ENCODE measurements at places on chromosomes 7 and 10.
A peak's percentile ranks its signal among the peaks of the same experiment; 100 is the strongest.

- peak; percentile 20 for DNase-seq
Measured at GRCh38 chr7:4849390-4849789, 12.4 kb downstream of the PAPOLB start.

GRCh38 chr7:129569811-129570215, 41.7 kb upstream of the NRF1 start:
- DNase-seq = peak; percentile 77

DNA sequence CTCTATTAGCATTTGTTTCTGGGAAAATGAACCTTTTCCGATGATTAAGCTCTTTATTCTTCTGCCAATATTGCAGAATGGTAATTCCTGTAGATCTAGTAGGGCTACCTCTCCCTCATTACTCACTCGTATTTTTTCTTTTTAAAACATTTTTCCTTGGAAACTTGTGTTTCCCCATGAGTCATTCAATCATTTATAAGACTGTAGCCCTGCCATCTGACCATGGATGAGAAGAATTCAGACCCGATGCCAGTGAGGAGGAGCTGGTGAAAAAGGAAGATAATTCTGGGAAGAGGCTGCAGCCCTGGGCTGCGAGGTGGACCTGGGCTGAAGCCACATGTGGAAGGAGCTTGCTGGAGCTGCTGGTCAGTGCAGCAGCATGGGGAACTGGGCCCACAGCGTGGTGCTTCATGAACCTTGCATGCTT, 242.8 kb downstream of the KLF6 start:
- peak; percentile 95 for DNase-seq

DNA sequence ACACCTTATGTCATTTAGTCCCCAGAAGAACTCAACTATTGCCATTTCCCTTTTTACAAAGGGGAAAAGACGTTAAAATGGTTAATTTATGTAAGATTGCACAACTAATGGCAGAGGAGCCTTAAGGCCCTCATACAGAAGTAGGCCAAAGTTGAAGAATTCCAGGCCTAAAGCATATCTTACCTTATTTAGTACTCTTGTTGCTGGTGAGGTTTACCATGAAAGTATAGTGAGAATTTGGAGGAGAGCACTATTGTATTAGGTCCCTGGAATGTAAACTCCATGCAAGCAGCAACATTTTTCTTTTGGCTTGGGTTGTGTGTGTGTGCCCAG, 731 bp upstream of the CRPPA start:
- DNase-seq = peak; percentile 83

DNA sequence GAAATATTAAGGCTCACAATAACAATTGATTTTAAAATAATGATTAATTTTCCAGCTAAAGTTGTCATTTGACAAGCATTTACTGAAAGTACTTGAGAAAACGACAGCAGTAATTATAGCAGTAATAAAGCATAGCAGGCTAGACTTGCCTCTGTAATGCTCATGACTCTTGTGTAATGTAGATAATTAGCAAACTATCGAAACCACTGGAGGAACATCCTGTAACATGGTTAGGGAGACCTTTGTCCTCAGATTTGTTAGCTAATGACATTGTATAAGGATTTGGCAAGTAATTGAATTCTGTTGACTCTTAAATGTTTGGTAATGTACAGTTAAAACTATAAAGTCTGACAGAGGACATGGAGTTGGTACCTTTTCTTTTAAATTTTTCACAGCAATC, 24.8 kb downstream of the ARL4A start:
- DNase-seq = no peak

GRCh38 chr10:92829042-92829785, 19.1 kb upstream of the EXOC6 start:
- no peak for DNase-seq

DNA sequence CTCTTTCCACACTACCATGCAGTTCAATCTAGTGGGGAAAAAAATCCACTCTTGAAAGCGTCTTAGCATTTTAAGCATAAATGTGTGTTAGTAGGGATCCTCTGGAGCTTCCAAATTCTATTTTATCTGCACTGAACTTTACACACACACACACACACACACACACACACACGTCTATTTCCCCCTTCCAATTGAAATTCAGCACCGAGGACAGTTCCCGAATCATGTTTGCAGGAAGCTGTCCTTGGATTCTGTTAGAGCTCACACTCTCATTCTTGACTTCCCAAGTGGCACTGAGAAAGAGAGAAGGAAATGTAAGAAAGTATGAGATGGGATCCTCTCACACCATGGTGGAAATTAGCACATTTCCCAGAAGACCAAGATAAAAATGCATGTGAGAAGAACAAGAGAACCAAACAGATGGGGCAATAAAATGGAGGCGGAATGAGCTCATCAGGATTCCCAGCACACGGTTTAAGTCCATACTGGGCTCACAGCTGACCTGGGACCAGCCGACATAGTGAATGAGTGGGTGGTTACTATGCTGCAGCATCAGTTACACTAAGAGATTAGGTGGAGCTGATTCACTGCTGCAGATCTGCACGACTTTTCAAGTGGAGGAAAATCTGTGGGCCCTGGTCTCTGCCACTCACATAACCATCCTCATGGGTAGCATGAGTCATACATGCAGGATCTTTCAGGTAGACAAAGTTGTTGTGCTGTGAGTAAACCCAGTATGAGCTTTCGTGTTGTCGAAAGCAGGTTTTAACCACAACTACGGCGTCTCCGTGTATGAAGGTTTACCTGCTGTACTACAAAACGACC, 3.3 kb upstream of the NPTX2 start:
- peak; percentile 15 for DNase-seq

- no peak for DNase-seq
Measured at GRCh38 chr7:98232799-98233198, 19.2 kb downstream of the TECPR1 start.

- no peak for DNase-seq
Measured at GRCh38 chr10:68251625-68252495, 19.9 kb upstream of the ATOH7 start.

DNA sequence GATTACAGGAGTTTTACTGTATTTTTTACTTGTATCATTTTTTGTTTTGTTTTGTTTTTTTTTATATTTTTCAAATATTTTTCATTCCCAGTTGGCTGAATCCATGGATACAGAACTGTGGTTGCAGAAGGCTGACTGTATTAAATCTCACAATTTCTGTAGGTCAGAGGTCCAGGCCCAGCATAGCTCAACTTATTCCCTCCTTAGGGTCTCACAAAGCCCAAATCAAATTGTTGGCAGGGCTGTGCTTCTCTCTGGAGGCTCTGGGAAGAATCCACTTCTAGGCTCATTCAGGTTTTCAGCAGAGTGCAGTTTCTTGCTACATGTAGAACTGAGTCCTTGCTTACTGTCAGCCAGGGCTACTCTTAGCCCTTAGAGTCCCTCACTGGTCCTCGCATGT, 22.6 kb downstream of the TSPAN14 start:
- no peak for DNase-seq

GRCh38 chr10:83991986-83992753, 147.1 kb upstream of the GHITM start:
- DNase-seq = peak; percentile 2

DNA sequence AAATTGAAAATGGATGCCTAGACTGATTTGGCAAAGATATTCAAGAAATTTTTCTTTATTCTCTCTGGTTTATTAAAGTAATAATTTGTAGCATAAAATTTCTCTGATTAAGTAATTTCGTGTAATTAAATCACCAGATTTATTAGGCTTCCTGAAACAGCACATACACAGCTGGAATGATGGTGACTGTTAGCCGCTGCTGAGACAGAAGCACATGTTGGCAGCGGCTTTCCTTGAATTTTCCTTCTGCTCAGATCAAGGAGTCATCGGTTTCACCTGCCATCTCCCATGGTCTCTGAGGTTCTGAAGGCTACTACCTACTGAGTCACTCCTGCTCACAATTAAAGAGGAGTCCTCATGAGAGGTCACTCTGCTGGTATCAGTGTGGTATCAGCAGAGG, 101.5 kb downstream of the GFRA1 start:
- no peak for DNase-seq

GRCh38 chr10:91349381-91349780, 60.8 kb upstream of the HECTD2 start:
- DNase-seq = peak; percentile 97

GRCh38 chr10:122388287-122388997, 13.9 kb downstream of the PLEKHA1 start:
- no peak for DNase-seq

GRCh38 chr7:157654350-157654749, 317.5 kb downstream of the DNAJB6 start:
- no peak for DNase-seq

DNA sequence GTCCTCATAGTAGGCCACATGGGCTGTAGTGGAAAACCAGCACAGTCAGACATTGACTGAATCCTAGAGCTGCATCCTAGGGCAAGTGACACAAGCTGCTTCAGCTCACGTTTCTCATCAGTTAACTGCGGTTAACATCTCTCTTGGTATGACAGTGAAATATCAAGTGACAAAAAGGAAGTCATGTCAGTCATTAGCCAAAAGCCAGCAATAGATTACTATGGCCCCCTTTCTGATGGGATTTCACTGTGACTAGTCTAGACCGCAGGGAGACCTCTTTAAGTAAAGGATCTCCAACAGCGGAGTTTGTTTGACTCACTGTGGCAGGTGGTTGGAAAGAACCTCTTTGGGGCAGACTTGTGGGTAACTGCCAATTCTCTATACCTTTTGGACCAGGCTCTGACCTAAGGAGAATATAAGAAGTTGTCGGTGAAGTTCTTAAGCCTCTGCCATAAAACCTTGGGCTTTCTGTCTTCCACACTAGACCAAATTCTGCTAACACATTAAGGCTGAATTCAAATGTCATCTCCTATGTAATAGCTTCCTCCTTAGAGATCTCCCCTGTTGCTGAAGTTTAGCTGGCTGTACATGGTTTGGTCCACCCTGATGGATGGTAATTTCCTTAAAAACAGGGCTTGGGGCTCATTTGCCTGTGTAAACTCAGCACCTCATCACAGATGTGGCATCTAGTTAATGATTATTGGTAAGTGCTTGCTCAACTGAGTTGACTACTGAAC, 115.3 kb downstream of the SGMS1 start:
- DNase-seq = no peak

DNA sequence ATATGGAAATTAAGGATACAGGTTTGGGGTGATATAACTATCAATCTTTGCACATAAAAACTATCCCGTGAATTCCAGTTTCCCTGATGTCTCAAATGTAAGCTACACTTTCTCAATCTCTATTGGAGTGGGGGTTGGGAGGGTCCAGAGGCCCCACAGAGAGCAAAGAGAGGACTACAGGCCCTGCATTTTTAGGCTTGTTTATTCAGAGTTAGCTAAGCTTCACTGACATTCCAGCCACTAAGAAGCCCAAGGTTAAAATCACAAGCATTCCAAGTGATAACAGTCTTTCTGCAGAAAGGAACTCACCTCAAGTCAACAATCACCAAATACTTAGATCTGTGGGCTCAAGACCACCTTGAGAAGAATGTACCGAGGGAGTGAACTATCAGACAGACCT, 31.6 kb upstream of the LAMB1 start:
- DNase-seq = no peak

DNA sequence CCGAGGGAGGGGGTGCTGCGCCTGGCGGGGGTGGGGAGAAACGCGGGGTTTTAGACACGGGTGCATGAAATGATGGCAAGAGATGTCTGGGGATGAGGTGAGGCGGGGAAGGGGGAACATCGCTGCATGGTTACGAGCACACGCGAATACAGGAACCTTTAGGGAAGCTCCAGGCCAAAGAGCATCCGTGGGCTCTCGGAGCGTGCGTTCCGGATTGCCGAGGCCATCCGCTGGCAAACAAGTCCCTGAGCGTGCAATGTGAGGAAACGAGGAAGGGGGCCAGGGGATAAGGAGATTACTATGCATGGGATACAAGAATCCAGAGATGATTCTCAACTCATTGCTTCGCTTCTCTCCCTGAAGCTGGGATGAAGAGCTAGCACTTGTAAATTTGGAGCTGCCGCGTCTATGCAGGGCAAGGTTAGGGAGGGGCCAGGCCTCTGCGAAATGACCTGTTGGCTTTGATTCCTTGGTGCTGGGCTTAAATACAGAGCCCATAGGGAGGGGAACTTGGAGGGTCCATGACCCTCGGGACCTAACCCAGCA, 520 bp upstream of the WNT2 start:
- peak; percentile 54 for DNase-seq

DNA sequence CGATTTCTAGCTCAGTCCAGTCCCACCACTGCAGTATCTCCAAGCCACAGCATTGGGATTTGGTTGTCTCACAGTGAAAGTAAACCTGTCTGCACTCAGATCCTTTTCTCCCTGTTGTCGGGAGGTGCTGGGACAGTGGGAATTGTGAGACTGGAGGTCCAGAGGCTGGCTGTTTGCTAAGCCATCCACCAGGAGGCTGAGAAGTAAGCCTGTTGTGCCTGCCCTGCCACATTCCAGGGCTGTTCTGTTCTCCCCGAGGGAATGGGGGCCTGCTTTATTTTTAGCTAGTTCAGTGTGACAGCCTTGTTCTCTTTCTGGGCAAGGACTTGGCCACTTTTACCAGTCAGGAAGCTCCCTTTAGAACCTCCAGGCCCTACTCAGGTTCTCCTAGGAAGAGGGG, 54.9 kb downstream of the HK1 start:
- DNase-seq = no peak

DNA sequence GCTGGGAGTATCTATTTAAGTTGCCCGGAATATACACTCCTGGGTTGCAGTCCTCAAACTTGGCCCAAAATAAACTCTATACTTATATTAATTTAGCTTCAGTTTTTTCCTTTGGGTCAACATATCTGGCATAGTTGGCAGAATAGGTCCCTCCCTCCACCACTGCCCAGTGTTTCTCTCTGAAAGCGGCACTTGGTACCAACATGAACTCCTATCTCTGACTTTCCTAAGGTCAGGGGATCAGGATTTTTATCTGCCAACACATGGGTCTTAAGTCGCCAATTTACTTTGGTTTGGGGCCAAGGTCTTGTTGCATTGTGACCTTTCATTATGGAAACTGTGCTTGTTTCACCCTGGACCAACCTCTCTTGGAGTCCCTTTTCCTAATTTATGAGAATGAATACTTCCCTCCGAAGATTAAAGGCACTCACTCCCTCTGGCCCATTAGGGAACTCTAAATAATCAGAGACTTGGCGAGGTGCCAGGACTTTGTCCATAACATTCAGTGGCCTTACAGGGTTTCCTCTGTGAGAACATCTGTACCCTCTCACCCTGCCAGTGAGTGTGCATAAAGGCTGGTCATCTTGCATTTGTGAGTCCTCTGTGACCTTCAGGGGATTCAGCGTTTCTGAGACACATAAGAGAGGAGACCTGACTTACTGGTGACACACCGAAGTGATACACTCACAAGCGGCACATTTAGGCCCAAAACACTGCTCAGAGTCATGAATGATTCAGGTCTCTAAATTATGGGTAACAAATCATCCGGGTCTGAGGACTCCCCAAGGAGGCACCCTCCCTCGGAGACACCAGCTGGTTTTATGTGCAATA, 19.7 kb upstream of the FKBP9 start:
- DNase-seq = peak; percentile 78

GRCh38 chr7:975702-976473, 539 bp upstream of the COX19 start:
- no peak for DNase-seq
